ENCODE measurements at places on chromosomes 4 and X. TPM values are rescaled to one million over a fixed set of nuclear protein-coding genes. Genes with fewer than 3 reads are reported as not detected.

DCX gene
- not detected for total RNA-seq

GRIA2 gene
- not detected for total RNA-seq

GRCh38 chr4:178448372-178449035 lies 1006.3 kb upstream of the AGA start:
- DNase-seq: no peak

DNA sequence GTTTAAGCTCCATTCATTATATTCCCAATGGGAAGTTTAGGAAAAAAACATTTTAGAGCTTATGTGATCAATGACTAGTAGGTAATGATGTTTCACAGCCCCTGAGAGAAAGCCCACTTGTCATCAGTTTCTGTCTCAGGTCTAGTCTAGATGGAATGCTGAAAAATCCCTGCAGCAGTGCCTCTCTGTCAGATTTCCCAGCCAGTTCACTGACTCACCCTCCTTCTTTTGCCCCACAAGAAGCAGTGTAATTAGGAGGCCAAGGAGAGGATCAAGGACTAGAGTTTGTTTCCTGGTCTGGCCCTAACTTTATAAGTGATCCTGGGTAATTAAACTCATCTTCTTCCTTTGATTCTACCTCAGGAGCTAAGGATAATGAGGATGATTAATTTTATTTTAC lies 118.7 kb upstream of the ANXA3 start:
- no peak for DNase-seq

GRCh38 chr4:146462251-146462650 lies 59.5 kb downstream of the SLC10A7 start:
- no peak for DNase-seq

KIAA1210 gene
- total RNA-seq: not detected

GRCh38 chr4:67581208-67581857 lies 22.8 kb downstream of the STAP1 start:
- DNase-seq: peak; percentile 28

DNA sequence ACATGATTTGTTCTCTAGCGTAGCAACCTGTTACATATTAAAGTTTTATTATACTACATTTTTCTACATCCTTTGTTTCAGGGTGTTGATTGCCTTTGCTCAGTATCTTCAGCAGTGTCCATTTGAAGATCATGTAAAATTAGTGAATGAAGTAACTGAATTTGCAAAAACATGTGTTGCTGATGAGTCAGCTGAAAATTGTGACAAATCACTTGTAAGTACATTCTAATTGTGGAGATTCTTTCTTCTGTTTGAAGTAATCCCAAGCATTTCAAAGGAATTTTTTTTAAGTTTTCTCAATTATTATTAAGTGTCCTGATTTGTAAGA lies 2.4 kb downstream of the ALB start:
- no peak for DNase-seq

- no peak for DNase-seq
Measured at GRCh38 chr4:123974386-123975149, 578.0 kb downstream of the SPRY1 start.

DNA sequence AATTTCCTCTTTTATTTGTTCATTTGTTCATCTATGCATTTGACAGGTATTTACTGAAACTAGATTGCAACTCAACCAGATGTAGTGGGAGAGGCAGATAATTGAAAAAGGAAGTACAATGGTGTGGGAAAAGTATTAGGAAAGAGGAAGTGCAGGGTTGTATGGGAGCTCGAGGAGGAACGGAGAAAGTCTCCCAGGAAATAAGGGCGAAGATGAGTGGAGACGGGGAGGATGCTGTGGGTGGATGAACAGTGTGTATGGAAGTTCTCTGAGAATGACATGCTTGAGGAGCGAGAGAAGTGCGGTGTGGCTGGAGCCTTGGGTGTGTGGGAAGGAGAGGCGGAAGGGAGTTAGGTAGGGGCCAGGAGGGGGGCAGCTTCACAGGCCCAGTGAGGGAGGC lies 87.5 kb upstream of the DHX15 start:
- DNase-seq: no peak

GPR82 gene
- total RNA-seq: 0.38 TPM

GRPR gene
- total RNA-seq: not detected

ARR3 gene
- not detected for total RNA-seq

PCSK1N gene
- 1.1 TPM for total RNA-seq

- DNase-seq: no peak
Measured at GRCh38 chr4:5921981-5922380, 29.1 kb upstream of the CRMP1 start.

CFAP47 gene
- not detected for total RNA-seq

DNA sequence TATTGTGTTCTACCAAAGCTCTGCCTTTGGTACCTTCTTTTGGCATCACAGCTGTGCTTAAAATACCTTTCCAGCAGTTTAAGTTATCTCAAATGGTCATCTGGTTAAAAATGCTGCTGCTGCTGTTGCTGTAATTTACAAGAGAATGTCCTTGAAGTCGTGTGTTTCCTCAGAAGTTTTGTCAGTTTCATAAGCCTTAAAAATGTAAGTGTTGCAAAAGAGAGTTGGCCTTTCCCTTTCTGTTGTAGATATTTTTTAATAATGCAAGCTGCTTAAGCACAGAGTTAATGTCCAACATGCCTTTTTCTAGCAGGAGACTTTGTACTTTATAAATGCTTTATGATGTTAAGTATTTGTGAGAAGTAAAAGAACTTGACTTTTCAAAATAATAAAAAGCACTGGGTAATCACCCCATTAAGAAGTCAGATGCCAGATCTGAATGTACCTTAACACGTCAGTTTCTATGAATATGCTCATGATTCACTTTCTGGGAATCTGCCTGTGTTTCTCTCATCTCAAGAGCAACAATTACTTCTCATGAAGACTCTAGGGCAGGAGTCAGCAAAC lies 35.3 kb upstream of the TENM3 start:
- DNase-seq: no peak

POU3F4 gene
- not detected for total RNA-seq

DNA sequence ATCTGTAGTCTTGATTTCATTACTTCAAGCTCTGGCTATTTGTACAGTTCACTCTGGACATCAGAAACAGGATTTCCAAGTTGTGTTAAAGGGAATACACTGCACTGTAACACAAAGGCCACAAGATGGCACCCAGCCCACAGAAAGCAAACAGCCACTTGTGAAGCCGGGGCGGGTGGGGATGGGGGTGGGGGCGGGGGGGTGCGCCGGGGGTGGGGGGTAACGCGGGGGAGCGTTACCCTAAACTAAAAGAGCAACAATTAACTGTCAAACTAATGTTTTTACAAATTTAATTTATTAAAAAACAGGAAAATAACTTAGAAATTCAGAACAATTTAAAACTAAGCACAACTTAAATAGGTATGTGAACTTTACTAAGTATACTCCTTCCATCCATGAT lies 27.3 kb downstream of the PRDX4 start:
- peak; percentile 54 for DNase-seq

ADH1A gene
- total RNA-seq: not detected

DNA sequence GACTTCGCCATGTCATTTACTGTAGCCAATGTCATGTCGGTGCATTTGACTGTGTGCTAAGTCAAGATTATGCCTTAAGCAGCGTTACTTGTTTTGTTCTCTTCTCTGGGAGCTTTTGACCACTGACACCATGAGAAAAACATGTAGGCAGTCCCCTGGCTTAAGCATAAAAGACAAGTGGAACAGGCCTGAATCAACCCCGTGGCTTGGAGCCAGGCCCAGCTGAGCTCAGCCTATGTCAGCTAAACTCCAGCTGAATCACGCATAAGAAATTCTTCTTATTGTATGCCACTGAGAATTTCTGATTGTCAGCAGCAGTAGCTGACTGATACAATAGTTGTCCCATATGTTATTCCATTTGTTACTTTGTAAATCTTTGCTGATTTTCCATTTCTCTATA lies 261.9 kb downstream of the CBLL2 start:
- no peak for DNase-seq

GATA1 gene
- not detected for total RNA-seq

DNA sequence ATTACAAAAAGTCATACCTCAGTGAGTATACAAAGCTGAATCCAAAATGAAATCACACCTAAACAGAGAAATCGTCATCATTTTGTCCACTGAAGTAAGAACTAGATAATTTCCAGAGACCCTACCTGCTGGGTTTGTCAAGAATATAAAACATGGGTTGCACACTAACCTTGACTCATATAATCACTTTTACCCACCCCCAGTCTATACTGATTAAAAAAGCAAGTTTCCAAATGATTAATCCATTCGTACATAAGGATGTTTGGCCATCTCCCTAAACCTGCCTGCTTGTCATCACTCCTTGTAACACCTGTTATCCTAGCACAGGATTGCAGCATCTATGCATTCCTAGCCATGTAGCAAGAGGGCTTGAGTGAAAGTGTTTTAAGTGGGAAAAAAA lies 4.7 kb downstream of the RAP2C start:
- DNase-seq: no peak

DNA sequence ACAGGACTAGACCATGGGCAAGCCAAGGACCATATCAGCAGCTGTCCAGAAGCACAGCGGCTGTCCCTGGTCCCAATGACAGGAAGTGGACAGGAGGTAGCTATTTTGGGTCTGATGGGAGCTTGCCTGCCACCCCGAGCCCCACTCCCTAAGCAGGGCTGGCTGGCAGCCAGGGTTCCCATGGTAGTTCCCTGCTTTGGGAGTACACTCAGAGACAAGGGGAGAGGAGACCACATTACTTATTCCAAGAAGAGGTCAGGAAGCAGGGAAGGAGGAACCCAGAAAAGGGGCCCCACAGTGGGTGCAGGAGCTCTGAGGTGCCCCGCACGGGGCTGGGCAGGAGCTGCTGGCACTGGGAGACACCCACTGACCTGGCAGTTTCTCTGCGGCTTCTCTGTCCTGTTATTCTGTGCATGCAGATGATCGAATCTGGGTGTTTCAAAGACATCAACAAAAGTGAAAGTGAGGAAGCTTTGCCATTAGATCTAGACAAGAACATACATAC lies 36.3 kb downstream of the HTT-AS start:
- peak; percentile 39 for DNase-seq

XAGE1A gene
- not detected for total RNA-seq

DNA sequence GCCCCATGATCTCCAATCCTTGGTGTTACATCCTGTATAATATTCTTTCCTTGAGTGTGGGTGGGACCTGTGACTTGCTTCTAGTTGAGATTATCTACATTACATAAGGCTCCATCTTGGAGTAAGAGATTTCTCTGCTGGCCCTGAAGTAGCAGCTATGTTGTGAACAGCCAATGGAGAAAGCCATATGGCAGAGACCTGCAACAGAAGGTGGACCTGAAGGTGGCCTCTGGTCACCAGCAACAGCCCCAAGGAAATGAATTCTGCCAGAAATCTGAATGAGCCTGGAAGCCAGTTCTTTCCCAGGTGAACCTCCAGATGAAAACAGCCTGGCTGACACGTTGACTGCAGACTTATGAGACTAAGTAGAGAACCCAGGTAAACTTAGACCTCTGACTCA lies 2.3 kb upstream of the INTS6L start:
- DNase-seq: no peak

DNA sequence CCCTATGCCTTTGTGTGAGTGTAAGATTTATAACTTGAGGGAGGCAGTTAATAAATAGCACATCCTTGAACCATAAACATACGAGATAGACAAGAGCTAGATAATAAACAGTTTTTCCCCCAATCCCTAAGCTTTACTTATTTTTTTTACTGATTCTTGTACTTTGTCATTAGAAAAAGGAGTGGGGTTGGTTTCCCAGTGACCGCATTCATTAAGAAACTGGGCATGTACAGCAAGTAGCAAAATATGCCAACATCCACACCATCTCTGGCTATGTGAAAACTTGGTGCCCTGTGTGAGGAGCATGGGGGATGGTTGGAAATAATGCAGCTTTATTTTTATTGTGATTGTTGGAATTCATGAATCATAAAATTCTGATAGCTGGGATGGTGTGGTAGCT lies 176.2 kb downstream of the CBR4 start:
- no peak for DNase-seq

WWC2 gene
- total RNA-seq: 1.9 TPM

DNA sequence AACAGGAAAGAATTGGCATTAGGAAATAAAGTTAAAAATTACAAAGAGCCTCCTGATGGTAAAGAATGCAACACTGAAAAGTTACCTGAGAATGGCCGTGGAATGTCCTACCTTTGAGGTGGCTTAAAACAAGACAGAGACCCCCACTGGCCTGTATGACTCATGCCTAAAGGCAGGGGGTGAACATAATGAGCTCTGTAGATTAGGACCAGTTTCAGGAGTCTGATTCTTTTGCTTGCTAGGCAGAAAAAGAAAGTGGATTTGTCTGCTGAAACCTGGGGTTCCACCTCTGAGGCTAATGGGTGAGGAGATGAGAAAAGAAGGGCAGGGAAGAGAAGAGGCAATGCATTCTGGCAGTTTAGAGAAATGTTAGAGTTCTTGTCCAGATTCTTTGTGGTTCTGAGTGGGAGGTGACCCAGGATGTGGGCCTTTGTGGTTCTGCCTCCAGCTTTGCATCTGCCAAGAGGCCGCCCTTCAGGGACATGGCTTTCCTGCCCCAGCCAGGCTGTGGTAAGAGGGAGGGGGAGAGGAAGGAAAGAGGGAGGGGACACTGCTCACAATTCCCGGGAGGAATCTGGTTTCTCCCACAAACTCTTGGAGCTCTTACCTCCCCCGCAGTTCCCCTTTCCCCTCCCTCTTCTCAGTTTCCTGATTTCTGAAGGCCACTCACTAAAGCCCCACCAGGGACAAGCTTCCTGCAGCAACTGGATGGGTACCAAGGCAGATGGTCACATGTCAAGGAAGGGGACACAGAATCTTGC lies 109.6 kb downstream of the EFNB1 start:
- no peak for DNase-seq

GRCh38 chrX:39823854-39824253 lies 273.9 kb downstream of the BCOR start:
- DNase-seq: no peak

- no peak for DNase-seq
Measured at GRCh38 chrX:19740744-19741143, 146.7 kb downstream of the SH3KBP1 start.

DNA sequence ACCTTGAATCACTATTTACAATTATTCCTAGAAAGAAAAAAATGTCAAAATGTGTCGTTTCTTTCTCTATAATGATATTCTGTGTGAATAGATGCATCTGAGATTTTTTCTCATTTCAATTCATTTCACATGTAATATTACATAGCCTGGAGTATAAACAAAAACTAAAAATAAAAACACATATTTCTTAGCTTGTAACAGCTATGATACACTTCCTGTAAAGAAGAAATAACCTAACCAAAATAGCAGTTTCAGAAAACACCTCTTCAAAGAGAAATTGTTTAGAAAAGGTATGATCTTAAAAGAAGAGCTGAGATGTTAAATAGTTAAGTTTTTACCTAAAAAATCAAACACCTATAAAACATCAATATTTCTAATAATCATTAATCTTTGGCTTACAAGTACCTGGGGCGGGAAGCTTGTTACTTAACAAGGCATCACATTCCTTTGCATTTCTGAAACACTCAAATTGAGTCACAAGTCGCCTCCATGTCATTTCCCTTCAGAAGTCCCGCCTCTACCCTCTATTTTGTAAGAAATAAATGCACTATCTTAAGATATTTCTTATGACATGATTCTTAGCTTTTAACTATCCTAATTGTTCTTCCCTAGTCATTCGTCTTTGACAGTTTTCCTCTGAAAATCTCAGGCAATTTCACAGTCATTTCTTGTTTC lies 76.5 kb downstream of the PCDH18 start:
- no peak for DNase-seq

TRIM75 gene
- not detected for total RNA-seq
